Activated naive CD8-positive, alpha-beta T cell treated with anti-CD3 and anti-CD28 coated beads, Interleukin-2, amount 10 ng/mL, durations not matched to agents 7 days and 5 days (primary cell): ENCODE measurements at places on chromosomes 7 and 10.

GRCh38 chr10:3908183-3908582 lies 123.2 kb upstream of the KLF6 start:
- H3K4me1 ChIP-seq = peaks cover 3% of the 10 kb centered on the region
- H3K27me3 ChIP-seq = no peaks in the 10 kb centered on the region
- DNase-seq = no peak
- no peak overlapping the region for H3K27ac ChIP-seq
- no peak overlapping the region for H3K4me3 ChIP-seq

- no peaks in the 10 kb centered on the region for H3K36me3 ChIP-seq
- DNase-seq = no peak
- no peak overlapping the region for H3K27ac ChIP-seq
These were observed 135.8 kb downstream of the KCNMA1 start for GRCh38 chr10:77501846-77502261.

DNA sequence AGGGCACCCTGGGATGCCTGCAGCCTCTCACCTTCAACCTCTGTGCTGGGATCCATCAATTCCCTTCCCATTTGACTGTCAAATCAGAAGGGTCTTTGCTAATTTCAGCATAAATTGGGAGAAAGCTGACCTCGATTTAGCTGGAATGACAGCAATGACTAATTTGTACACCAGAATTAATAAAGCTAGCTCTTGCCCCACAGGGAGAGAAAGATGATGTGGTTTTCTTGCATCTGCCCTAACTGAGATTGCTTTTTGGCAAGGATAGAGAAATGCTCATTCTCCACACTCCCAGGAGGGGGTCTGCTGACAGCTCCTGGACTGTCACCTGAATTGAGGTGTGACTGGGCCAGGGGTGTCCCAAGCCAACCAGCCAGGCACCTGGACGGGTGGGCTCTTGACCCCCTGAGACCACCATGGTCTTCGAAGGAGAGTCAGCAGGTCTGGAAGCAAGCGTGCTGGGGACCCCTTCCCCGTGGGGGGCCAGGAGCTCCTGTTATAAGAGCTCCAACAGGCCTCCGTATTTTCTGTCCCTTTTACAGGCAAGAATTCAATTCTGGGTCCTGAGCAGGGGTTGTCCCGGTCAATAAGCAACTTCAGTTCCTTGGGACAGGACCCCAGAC lies 42.1 kb downstream of the RBM17 start:
- H3K4me1 ChIP-seq = peaks cover 27% of the 10 kb centered on the region
- H3K27me3 ChIP-seq = no peaks in the 10 kb centered on the region
- H3K36me3 ChIP-seq = no peaks in the 10 kb centered on the region
- H3K27ac ChIP-seq = no peak overlapping the region

DNA sequence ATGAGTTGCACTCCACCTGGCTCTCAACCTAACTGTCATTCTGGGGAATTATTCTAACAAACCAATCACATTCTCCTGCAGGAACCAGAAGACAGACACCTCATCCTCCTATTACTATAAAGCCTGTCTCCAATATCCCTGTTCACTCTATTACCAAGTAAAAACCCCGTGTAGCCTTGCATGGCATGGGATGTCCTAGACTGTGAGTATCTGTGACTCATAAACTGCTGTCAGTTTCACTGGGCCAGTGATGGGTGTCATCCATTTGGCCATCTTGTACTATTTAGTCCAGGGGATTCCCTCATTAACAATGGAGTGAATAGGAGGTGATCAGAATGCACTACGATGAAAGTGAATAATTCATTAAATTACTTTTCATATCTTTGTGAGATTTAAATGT lies 608.7 kb downstream of the DNAJB9 start:
- no peak for DNase-seq
- H3K36me3 ChIP-seq = no peaks in the 10 kb centered on the region
- H3K4me3 ChIP-seq = no peak overlapping the region
- H3K27ac ChIP-seq = no peak overlapping the region
- no peaks in the 10 kb centered on the region for H3K4me1 ChIP-seq

DNA sequence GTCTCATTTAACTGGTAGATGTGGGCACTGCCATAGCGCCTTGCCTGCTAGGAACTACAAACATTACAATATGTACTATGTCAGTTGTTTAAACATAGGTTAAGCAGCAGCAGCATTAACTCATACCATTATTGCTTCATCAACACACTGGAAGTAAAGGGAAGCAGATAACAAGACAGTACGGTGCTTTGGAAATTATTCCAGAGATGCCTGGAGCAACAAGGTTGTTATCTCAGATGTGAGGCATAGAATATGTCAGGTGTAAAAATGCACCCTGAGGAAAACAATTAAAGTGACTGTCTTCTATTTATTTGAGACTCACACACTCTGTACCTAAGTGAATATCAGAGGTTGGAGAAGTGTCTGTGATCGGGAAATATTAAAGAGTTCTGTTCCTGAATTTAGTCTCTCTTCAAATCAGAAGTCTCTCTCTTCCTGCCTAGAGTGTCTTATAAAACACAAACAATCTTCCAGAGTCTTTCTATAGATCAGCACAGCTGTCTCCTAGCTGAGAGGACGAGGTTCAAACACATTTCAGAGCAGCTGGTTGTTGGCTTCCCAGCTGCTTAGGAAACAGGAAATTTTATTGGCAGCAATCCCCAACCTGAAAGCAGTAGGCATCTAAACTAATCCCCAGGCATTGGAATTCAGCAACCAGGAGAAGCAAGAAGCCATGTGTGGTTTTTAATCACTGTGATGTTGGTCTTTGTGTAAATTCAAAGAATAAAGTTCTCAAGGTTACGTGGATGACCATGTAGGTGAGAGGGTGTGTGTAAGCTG lies 994.4 kb upstream of the LRRTM3 start:
- H3K4me3 ChIP-seq = no peak overlapping the region
- no peaks in the 10 kb centered on the region for H3K27me3 ChIP-seq
- DNase-seq = no peak
- no peaks in the 10 kb centered on the region for H3K4me1 ChIP-seq
- H3K36me3 ChIP-seq = no peaks in the 10 kb centered on the region

DNA sequence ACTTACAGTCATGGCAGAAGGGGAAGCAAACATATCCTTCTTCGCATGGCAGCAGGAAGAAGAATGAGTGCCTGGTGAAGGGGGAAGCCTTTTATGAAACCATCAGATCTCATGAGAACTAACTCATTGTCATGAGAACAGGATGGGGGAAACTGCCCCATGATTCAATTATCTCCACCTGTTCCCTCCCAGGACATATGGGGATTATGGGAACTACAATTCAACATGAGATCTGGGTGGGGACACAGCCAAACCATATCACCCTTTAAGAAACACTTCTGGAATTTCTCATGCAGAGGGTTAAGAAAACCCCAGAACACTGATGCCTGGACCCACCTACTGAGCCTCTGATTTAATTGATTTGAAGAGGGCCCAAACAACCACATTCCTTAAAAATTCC lies 63.3 kb upstream of the DNAJB12 start:
- H3K4me3 ChIP-seq = no peak overlapping the region
- no peak for DNase-seq
- peaks cover 20% of the 10 kb centered on the region for H3K36me3 ChIP-seq
- no peak overlapping the region for H3K27ac ChIP-seq

GRCh38 chr7:6447581-6448199 lies at the start of gene DAGLB:
TSS of gene DAGLB (minus strand) at chr7:6447954. CDS start at chr7:6447842, 112 bp downstream.
- H3K4me1 ChIP-seq = peaks cover 20% of the 10 kb centered on the region
- H3K27me3 ChIP-seq = no peaks in the 10 kb centered on the region
- peak; percentile 98 for DNase-seq
- H3K4me3 ChIP-seq = peak within 1 kb of the TSS; percentile 91
- peak within 1 kb of the TSS; percentile 94 for H3K27ac ChIP-seq

DNA sequence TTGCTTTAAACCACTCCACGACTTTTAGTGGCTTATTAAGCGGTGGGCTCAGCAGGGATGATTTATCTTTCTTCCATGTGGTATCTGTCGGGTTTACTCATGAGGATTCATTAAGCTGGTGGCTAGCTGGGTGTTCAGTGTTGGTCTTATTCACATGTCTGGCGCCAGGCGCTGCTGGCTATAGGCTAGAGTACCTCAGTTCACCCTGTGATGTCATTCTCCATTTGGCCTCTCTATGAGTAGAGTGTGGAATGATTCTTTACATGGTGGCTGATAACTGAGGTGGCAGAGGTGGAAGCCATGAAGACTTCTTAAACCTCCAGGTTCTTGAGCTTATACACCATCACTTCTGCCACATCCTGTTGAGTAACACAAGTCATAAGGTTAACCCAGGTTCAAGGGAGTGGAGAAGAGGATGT lies 115.4 kb downstream of the MLLT10 start:
- H3K27me3 ChIP-seq = no peaks in the 10 kb centered on the region
- peaks cover 15% of the 10 kb centered on the region for H3K4me1 ChIP-seq
- DNase-seq = no peak

GRCh38 chr7:94294471-94295131 lies 100.1 kb upstream of the COL1A2 start:
- no peak overlapping the region for H3K4me3 ChIP-seq
- H3K27me3 ChIP-seq = no peaks in the 10 kb centered on the region
- no peaks in the 10 kb centered on the region for H3K36me3 ChIP-seq
- DNase-seq = no peak
- no peak overlapping the region for H3K27ac ChIP-seq
- no peaks in the 10 kb centered on the region for H3K4me1 ChIP-seq

GRCh38 chr10:1255600-1256431 lies 199.6 kb downstream of the WDR37 start:
- H3K36me3 ChIP-seq = peaks cover 3% of the 10 kb centered on the region
- H3K27me3 ChIP-seq = peaks cover 49% of the 10 kb centered on the region
- peaks cover 11% of the 10 kb centered on the region for H3K4me1 ChIP-seq
- no peak overlapping the region for H3K4me3 ChIP-seq
- H3K27ac ChIP-seq = no peak overlapping the region

DNA sequence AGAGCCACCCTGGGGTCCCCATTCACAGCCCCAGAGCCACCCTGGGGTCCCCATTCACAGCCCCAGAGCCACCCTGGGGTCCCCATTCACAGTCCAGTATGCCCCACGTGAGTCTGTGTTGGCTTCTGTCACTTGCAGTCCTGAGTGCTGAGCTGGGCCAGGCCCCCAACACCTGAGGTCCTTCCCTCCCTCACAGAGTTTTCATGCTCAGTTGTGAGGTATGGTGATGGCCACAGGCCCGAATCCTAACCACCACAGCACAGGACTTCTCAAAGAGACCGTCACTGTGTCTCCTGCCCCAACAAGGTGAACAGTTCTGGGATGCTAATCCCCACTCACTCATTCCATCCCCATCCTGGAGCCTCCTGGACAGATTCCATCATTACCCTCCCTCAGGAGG lies 239.2 kb downstream of the PTPRN2 start:
- no peaks in the 10 kb centered on the region for H3K27me3 ChIP-seq
- H3K4me3 ChIP-seq = no peak overlapping the region
- H3K27ac ChIP-seq = no peak overlapping the region
- no peaks in the 10 kb centered on the region for H3K36me3 ChIP-seq
- H3K4me1 ChIP-seq = no peaks in the 10 kb centered on the region

GRCh38 chr10:120689777-120690529 lies 161.2 kb upstream of the WDR11 start:
- peaks cover 2% of the 10 kb centered on the region for H3K27me3 ChIP-seq
- H3K27ac ChIP-seq = no peak overlapping the region
- no peaks in the 10 kb centered on the region for H3K36me3 ChIP-seq
- no peak for DNase-seq

DNA sequence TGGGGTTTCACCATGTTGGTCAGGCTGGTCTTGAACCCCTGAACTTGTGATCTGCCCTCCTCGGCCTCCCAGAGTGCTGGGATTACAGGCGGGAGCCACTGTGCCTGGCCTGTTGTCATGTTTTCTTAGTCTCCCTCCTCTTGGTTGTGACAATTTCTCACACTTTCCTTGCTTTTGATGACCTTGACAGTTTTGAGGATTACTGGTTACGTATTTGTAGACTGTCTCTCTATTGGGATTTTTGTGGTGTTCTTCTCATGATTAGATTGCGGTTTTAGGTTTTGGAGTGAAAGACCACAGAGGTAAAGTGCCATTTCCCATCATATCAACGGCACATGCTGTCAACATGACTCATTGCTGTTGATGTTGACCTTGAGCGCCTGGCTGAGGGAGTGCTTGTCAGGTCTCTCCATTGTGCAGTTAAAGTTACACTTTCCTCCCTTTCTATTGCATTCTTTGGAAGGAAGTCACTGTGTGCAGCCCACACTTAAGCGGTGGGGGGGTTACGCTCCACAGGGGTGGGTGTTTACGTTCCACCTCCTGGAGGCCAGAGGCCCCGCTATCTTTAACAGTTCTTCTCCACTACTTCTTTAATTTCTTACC lies 10.8 kb downstream of the NEURL1 start:
- H3K4me1 ChIP-seq = peaks cover 17% of the 10 kb centered on the region
- DNase-seq = no peak
- H3K4me3 ChIP-seq = no peak overlapping the region
- H3K27ac ChIP-seq = no peak overlapping the region
- H3K36me3 ChIP-seq = no peaks in the 10 kb centered on the region
- peaks cover 66% of the 10 kb centered on the region for H3K27me3 ChIP-seq

DNA sequence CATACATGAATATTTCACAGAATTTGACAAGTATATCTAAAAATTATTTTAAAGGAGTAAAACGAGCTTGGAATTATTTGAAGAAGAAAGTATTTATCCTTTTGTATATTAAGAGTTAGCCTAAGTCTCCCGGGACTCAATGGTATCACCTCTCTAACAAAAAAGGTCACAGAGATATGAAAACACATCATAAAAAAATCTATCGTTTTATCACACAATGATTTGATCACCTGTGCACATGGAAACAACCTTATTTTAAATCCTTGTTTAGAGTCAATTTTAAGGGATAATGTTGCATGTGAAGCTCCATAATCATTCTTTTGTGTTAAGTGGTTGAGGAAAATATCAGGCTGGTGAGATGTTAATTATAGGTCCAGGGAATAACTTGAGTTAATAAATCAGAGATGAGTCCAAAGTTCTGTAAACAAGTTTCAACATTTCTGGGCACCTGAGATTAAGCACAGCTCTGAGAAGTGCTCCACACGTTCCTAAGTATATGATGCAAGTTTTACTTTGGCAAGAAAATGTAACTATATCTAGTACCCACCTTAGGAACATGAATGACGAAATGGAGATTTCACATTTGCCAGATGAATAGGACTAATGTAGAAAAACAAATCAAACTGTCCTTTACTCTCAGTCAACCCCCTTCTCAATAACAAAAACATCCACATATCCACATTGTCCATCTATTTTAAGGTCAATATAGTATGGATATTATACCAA lies 148.5 kb upstream of the AKR1E2 start:
- no peak overlapping the region for H3K4me3 ChIP-seq
- H3K27ac ChIP-seq = no peak overlapping the region
- DNase-seq = no peak

DNA sequence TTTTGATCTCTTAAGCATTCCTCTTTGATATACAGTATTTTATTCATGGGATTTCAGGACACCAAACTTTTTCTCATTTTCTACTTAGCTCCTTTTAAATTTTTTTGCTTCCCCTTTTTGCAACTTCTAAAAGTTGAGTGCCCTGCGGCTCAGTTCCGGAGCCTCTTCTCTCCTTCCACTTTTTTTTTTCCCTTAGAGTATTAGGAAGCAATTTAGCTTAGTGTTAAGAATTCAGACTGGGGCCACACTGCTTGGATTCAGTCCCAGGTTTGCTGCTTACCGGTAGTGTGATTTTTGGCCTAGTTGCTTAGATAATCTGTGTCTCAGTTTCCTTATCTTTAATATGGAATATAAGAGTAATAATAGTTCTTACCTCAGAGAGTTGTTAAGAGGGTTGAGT lies 3.4 kb downstream of the STAM start:
- H3K4me1 ChIP-seq = peaks cover 53% of the 10 kb centered on the region
- H3K4me3 ChIP-seq = peak overlapping the region; percentile 36
- H3K27me3 ChIP-seq = no peaks in the 10 kb centered on the region
- DNase-seq = no peak
- H3K27ac ChIP-seq = peak overlapping the region; percentile 69
- H3K36me3 ChIP-seq = peaks cover 49% of the 10 kb centered on the region
